Panc1 (cell line): ENCODE measurements at places on chromosomes 11 and 22. TPM values are rescaled to one million over a fixed set of nuclear protein-coding genes. Genes with fewer than 3 reads are reported as not detected.

APOA4 gene
- not detected for total RNA-seq

CHCHD10 gene
- total RNA-seq, result 84.4 TPM

FAM181B gene
- total RNA-seq, result 0.69 TPM

SPTBN2 gene
- total RNA-seq, result 7.3 TPM

DNA sequence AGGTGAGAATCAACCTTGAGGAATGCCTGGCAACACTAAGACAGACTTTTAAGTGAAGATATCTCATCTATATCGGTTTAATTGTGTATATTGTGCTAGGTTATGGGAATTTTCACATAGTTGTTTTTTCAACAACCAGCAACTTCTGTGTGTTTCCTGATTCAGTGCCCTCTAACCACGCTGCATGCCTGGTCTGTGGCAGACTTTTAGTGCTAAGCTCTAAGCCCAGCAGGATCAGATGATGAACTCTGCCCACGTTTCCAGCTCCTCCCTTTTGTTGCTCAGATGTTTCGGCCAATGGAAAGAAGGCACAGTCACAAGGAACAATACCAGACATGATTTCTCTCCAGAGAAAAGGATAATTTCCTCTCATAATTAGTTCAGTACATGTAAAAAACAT, 1.4 kb upstream of the VWA5A start:
- no peak for DNase-seq

GRCh38 chr11:5288108-5288905, 13.4 kb downstream of the OR51B4 start:
- no peak for DNase-seq

- no peak for DNase-seq
Observed at GRCh38 chr11:3219281-3219892, 774 bp upstream of the MRGPRG start.

DNA sequence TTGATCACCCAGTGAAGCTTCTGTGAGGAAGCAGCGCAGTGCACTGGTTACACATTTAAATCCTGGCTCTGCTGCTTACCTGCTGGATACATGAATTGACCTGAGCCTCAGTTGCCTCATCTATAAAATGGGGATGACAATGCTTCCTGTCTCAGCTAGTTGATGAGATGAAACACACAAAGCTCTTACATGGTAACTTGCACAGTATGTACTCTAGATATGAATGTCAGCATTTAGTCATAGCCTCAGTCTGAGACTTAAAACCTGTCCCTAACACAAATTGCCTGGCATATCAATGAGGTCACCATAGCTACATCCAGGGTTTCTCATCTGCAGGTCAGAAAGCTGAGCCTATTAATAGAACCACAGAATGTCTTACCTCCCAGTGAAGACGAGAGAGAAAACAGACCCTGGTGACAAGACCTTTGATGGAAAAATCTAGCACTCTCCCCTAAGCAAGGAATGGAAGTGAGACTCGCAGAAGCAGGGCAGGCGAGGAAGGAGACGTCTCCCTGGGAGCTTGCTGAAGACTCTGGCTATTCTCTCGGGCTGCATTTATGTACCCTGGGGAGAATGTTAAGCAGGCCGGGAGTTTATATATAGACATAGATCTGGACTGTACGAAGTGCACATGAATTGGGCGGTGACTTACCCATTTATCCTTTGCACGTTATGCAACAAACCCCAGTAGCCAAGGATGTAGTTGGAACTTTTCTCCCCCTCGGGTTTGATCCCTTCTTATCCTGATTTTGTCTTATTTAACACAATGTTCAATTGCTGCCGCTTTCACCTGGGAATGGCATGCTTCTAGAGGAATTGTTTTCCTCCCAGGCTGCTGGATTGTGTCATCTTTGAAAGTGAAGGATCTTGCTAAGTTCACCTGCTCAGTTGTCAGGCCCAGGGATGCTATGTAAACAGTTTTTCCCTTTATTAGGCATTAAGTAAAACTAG, 18.0 kb downstream of the SDHAF2 start:
- no peak for DNase-seq

GRCh38 chr11:95144313-95145235, 54.9 kb downstream of the ENDOD1 start:
- DNase-seq, result no peak

DNA sequence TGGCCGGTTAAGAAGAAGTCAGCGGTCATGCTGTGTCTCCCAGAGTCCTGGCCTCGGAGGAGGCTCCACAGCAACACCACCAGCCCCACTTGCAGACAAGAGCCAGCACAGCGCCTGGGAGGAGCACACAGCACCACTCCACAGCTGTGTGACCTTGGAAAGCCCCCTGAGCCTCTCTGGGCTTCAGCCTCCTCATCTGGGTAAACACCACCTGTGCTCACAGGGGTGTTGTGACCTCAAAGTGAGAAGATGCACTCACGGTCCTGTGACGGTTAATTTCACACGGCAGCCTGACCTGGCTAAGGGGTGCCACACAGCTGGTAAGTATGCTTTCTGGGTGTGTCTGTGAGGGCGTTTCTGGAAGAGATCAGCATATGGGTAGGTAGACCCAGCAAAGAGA, 54.7 kb downstream of the PHF21B start:
- no peak for DNase-seq

DNA sequence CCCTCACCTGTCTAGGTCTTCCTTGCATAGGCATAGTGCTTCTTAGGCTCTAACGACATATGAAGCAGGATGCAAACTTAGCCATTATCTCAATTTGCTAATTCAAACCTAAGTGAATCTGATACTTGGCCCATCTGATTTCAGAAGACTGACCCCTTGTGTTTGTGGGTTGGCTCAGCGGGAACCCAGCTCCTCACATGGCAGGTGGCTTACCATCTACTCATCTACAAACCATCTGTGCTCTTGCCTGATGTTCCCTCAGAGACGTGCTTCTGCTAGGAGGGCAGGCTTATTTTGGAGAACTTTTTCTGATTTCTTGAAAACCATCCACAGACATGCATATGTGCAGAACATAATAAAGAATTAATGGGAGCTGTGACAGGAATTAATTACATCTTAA, 15.2 kb downstream of the ELMOD1 start:
- no peak for DNase-seq

DNA sequence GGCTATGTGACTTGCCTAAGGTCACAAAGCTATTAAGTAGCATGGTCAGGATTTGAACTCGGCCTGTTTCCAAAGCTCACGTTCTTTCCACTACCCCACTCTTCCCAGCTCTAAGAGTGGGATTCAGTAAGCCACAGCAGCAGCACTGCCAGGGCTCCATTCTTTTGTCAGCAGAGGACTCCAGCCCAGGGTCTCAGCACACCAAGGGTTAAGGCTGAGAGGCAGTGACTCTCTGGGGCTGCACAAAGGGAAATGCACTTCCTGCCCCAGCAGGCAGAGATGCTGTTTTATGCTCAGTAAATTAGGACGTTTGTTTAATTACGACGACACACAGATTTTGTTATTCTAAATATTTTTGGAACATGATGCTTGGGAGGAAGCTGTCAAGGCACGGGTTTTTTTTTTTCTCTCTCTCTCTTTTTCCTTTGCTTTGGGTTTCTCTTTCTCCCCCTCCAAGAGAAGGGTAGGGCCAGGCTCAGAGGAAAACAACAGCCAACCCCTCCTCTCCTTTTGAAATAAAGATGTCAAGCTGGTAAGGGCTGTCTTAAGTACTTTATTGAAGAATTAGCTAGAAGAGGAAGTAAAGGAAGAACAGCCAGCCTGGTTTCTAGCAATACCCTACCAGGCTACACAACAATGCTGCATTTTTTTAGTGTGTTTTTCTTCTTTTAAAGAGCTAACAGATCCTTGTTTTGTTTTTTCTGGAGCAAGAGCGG, 2.8 kb downstream of the MYH9 start:
- DNase-seq, result no peak

GRCh38 chr11:69055598-69056516, 7.1 kb downstream of the TPCN2 start:
- no peak for DNase-seq

DNA sequence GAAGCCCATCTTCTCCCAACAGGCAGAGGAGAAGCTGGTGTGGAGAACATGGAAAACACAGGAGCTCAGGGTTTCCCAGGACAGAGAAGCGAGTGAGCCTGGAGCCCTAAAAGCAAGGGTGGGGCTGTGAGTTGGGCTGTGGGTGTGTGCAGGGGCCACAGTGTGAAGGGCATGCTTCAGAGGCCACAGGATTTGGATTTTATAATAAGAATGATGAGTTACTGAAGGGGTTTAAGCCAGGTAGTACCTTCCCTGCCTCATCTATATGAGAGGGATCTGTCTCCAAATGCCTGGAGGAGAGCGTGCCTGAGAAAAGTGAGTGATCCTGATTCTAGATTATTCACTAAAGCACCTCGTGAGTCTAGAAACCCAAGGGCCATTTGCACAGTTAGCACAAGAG, 106.8 kb downstream of the VPREB1 start:
- no peak for DNase-seq

DNA sequence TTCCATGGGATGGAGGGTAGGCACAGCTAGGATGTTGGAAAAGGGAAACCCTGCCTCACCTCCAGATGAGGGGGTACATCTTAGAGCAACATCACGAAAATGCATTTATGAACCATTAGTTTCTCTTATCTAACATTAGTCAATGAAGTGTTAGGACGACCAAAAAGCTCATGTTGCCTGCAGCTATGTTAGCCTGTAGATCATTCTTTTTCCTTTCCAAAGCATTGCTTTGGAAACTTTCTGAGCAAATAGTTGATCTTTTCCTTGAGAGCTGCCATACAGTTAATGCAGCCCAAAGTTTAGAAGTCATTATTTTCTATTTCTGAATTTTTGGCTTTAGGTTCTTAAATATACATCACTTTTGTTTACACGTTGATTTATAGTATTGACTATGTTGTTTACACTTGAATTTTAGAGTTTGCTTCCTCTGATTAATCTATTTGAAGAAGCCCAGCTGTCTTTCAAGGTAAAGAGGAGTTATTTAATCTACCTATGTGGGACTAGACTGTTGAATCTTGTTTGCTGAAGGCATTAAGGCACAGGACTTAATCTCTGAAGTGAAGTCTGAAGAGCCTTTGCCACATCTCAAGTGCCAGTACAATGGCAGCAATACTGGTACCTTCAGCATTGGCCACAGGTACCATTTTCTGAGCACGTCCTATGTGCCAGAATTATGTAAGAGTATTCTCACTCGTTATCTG, 11.0 kb downstream of the POU2AF3 start:
- no peak for DNase-seq

DNA sequence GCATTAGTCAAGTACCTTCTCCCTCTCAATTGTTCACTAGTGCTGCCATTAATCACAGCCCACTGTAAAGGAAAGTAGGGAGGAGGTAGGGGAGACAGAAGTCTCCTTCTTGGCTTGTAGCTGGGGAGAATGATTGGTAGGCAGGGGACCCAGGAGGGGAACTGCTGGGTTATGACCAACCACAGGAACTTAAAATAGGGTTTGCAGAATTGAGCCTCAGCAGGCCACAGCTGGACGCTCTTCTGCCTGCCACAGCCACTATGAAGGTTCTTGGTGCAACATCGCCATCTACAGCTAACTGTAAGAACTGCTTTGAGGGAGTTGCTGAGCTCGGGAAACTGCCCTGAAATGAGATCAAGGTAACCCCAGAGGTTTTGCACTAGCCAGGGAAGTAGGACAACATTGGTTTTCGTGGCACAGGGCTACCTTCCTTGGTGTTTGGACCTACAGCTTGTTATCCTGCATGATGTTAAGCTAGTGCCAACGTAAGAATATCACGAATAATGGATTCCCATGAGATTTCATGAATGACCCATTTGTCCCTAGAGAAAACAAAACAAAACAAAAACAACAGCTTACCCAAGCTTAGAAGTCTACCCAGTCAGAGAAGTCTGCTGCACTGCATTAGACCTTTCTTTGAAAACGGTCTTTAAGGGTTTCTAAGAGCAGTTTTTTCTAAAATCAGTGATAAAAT, 787.1 kb upstream of the API5 start:
- peak; percentile 47 for DNase-seq

GRCh38 chr11:12629601-12630313, 44.5 kb upstream of the TEAD1 start:
- no peak for DNase-seq

DNA sequence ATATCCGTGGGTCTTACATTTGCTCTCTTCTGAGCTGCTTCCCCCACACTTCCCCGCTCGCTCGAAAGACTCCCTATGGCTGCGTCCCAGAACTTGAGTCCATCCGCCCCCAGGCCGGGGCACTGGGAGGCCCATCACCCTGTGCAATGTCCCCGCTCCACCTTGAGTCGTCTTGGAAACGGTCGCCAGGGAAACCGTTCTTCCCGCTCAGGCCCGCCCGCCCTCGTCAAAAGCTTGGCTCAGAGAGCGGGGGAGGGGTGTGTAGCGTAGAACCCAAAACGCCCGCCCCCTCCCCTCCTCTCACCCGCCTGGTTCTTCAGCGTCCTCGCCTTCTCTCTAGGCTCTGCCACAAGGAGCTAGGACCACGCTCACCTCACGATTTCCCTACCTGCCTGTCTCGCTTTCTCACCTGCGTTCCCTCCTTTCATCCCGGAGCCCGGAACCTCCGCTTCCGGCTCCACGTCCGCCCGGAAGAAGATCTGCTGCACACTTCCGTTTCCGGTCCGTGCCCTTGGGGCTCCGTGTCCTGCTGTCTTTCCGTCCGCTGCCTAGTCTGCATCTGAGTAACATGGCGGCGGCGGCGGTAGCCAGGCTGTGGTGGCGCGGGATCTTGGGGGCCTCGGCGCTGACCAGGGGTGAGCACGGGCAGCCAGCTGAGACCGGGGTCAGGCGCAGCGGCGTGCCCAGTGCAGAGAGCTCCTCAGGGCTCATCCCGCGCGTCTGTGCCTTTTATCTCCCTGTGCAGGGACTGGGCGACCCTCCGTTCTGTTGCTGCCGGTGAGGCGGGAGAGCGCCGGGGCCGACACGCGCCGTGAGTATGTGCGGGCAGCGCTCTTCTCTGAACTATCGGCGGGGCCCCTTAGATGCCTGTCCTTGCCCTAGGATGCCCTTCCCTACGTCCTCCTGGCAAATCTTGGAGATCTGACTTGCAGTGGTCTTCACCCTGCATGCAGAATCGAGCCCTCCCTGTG, at the start of the genes KBTBD4 and NDUFS3:
Gene KBTBD4, minus strand, starts transcription at position 447 of the 971 bp plus-strand sequence. Its CDS starts 19 bp downstream, at position 428.
Gene NDUFS3, plus strand, starts transcription at position 551 of the 971 bp plus-strand sequence. Its CDS starts 18 bp downstream, at position 569.
- peak; percentile 32 for DNase-seq

DNA sequence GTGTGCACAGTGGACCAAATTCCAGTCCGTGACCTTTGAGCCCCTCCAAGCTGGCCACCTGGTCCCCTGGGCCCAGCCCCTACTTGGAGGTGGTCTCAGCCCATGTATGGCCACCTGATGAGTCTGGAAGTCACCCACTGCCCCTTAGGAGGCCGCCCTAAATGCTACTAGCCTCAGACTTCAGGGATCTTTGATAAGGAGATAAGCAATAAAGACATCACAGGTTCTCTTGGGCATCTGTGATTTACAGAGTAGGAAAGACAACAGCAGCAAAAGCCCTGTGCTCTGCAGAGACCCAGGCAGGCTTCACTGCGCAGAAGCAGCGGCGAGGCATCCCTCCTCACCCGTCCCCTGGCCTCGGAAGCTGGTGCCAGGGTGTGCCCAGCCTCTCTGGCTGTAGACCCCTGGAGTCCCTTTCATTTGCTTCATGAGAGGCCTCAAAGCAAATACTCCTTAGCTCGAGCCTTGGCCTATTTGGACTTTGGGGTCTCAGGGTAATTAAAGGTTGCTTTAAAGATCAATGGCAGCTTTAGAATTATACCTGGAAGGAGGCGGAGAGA, 360.1 kb downstream of the TBC1D22A start:
- DNase-seq, result no peak
